ENCODE measurements at places on chromosomes 7 and 10.

DNA sequence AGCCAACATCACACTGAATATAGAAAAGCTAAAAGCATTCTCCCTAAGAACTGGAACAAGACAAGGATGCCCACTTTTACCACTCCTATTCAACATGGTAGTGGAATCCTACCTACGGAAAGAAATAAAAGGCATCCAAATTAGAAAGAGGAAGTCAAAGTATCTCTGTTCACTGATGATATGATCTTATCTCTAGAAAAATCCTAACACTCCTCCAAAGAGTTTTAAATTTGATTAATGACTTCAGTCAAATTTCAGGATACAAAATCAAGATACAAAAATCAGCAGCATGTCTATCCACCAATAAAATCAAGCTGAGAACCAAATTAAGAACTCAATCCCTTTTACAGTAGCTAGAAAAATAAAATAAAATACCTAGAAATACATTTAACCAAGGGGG, 35.3 kb upstream of the TNKS2 start:
- DNase-seq, result no peak

- no peak for DNase-seq
Measured at GRCh38 chr10:129955601-129956285, 8.3 kb downstream of the EBF3 start.

GRCh38 chr10:23291551-23292334, 52.9 kb downstream of the C10orf67 start:
- DNase-seq, result no peak

DNA sequence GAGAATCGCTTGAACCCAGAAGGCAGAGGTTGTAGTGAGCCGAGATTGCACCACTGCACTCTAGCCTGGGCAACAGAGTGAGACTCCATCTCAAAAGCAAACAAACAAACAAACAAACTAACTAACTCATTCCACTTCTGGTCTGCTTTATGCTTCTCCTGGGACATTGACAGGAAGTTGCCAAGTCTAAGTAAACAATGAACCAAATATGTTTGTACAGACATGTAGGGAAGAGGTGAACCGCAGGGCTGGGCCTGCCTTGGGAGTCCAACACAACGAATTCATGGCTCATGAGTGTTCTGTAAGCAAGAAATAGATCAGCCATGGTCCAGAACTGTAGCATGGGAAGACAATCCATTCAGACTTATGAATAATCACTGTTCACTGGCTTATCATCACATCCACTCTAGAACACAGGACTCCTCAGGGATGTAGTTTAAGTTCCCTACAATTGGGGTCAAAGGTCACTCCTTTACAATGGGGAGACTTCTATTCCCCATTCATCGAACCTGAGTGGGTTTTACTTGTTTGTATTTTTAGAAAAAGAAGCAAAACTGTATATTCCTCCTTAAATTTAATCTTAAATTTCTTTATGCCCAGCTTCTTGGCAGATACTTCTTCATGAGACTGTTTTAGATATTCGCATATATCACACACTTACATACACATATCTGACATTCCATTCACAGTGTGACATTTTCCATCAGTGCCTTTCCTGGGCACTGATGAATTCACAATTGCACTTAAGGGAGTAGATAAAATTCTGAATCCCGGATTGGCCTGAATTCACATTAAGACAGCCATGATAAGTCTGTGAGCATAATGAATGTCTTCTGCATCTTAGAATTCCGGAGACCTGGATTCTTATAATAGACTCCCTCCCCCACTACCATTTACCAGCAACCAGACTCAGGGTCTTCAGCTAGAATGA, 159.1 kb upstream of the EEPD1 start:
- no peak for DNase-seq

DNA sequence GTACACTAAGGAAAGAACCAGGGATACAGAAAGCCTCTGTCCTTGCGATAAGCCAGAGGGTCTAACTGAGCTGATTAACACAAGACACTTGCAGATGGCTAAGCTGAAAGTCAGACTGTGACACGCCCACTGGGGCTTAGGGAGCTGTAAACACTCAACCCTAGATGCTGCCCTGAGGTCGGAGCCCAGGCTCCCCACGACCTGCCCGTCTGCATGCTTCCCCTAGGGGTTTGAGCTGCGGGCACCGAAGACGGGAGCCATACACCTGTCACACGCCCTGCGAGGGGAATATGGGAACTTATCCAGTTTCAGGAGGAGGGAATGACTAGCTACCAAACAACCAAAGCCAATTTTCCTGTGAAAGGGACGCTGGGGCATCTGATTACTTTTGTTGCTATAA, 96.0 kb downstream of the HTR5A start:
- peak; percentile 45 for DNase-seq

- DNase-seq, result no peak
Measured at GRCh38 chr7:94182066-94182465, 177.9 kb upstream of the BET1 start.

DNA sequence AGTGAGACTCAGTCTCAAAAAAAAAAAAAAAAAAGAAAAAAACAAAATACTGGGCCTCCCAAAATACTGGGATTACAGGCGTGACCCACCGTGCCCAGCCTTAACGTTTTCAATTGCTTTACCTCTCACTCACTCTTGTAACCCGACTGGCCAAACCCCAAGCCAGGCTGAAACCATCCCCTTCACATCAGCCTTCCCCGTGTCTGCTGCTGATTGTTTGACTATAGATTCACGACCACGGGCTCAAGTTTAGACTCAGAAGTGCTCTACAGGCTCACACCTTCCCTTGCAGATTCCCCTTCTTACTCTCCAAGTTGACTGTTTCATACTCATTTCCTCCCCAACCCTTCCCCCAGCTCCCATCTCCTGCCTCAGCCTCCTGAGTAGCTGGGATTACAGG, 22.3 kb downstream of the TYW1 start:
- DNase-seq, result peak; percentile 26

GRCh38 chr10:6513476-6513875, 66.6 kb downstream of the PRKCQ start:
- no peak for DNase-seq

DNA sequence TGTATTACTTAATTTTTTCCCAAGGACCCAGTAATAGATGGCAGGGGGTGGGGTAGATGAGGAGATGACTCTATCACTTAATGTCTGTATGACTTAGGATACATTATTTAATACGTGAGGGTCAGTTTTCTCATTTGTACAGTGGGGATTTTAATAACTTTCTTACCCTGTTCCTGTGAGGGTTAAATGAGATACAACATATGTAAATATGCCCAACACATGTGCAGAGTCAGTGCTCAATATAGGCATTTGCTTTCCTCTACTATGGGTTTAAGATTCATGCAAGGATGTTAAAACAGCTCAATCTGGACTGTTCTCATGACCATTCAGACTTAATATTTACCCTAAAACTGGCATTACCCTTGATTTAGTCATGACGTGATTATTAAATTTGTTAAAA, 31.2 kb downstream of the ST7 start:
- no peak for DNase-seq

DNA sequence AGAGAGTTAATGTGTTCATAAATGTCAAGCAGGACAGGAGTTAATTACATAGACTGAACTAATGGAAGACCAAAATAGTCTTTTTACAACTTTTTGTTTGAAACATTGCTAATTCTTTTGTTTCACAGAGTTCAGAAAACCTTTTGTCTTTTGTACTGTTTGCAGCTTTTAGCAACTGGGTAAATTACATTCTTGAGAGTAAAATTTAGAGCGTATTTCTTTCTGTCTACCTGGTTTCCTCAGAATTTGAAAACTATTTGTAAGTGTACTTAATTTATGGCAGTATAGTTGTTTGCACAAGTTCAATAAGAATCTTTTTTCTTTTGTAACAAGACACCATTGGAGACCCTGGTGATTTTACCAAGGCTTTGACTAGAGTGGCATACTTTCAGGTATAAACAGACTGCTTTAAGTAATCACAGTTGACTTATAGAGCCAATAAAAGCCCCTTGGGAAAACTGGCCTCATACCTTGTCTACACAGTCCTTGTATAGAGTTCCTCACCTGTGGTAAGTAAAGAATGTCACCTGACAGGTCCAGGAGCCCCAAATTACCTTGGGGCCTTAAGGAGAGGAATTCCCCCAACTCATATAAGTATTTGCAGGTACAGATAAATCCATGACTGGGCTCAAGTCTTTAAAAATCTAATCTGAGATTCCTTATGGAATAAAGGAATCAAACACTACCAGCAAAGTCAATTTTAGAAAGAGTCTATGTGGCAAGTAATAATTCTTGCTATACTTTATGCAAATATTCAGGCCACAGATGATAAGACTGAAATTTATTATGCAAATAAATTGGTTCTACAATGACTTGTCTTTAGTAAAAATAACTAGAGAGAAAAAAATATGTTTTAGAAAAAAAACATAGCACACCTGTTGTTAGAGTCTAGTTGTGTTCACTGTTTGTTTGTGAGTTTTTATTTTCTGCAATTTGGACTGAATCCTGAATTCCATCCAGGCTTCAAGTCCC, 23.6 kb upstream of the CREB3L2 start:
- DNase-seq, result no peak

- no peak for DNase-seq
Measured at GRCh38 chr7:30652698-30653641, 29.3 kb downstream of the CRHR2 start.

GRCh38 chr7:106019470-106019820, 56.4 kb downstream of the CDHR3 start:
- DNase-seq, result no peak

DNA sequence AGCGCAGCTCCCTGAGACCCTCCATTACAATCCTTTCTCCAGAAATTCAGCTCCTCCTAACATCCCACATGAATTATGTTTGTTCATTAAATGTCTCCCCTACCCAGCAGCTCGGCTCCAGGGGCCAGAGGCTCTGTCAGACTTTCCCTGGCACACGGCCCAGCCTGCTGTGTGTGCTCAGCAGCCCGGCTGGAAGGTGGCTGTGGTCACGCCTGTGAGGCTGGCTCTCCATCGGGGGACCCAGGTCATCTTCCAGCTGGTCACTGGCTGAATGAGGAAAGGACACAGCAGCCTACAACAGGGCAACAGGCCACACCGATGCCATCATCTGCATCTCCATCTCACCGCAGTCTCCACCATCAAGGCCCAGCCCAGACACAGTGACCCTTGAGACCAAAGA, 219.8 kb downstream of the MAD1L1 start:
- no peak for DNase-seq

DNA sequence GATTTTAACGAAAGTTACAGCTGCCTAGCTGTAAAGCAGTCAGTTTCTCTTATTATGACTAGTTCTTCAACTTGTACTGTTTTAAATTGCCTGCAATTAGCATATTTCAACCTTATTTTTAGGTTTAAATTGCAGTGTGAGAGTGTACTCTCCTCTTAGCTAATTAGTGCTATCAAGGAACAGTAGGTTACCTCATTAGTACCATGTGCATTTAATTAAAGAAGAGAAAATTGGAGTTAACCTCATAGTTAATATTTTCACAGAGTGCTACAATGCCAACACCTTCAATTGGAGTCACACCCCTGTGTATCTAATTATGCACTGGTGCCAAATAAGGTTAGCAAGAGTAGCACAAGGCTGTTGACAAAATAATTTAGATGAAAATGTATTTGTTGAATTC, 154.6 kb downstream of the FOXP2 start:
- no peak for DNase-seq

- no peak for DNase-seq
Measured at GRCh38 chr7:98913612-98914011, 35.3 kb downstream of the TRRAP start.

DNA sequence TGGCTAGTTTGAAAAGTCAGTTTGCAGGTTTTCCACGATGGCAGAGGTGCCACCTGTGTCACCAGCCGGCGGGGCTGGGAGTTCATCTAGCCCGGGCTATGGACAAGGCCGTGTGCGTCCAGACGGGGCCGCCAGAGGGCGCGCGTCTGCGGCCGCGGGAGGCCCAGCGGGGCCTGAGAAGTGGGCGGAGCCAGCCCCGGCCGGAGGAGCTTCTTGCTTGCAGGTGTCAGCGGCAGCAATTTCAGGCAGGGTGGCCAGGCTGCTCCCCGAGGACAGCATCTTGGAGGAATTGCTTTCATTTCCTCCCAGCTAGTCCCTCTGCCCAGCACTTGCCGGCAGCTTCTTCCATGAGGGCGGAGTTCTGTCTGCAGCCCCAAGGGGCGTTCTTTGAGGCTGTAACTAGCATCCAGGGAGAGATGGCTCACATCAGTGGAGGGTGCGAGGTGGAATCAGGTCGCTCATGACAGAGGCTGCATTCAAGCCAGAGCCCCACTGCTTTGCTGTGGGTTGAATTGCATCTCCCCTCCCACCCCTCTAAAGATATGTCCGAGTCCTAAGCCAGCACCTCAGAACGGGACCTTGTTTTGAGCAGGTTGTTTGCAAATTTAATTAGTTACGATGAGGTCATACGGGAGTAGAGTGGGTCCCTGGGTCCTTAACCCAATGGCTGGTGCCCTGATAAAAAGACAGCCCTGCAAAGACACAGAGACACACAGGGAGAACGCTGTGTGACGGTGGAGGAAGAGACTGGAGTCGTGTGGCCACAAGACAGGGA, 85.9 kb upstream of the MKI67 start:
- peak; percentile 94 for DNase-seq

- DNase-seq, result no peak
Measured at GRCh38 chr10:12243864-12244620, 48.1 kb downstream of the CDC123 start.

GRCh38 chr7:151720280-151720679, 156.6 kb downstream of the PRKAG2 start:
- no peak for DNase-seq

DNA sequence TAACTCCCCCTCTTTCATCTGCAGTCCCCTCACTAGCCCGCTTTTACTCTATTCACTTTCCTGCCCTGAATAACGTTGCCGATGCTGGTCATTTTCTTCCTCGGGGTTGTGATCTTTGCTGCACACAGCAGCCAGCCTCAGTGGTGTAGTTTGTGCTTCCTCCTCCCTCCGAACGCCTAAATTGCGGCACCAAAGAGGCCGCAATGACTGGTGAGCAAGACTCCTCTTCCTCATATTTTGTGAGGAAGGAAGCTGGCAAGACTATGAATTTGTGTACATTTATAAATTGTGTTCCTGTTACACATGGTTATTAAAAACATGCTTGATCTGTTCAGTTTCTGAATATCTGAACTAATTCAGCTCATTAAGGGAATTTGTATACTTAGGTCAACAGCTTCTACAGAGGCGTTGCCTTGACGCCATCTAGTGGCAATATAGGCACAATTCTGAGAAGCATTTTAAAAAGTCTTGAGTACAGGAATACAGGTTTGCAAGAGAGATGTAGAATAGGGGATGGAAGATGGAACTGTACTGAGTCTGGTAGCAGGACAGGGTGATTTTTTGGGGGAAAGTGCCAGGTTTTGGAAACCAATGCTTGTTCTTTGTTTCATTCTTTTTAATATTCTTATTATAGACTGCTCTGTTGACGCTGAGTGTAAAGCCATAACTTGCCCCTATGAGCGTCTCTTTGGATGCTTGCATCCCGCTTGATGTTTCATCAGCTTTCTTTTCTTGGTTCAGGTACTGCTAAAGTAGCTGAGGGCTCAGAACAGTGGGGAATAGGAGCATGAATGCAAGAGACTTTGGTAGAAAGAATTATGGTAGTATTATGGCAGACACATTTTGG, 4.1 kb upstream of the TAS2R5 start:
- no peak for DNase-seq

GRCh38 chr7:5582532-5582935, 158.9 kb upstream of the TNRC18 start:
- no peak for DNase-seq

GRCh38 chr10:21161090-21161625, 264.0 kb upstream of the NEBL start:
- no peak for DNase-seq

All from activated CD8-positive, alpha-beta memory T cell treated with anti-CD3 and anti-CD28 coated beads for 24 hours (primary cell).